Stimulated activated CD4-positive, alpha-beta T cell treated with anti-CD3 and anti-CD28 coated beads, Interleukin-1b, Interleukin-23, amount 100 ng/mL, for 48 hours (primary cell): ENCODE measurements at places on chromosomes 11 and 22.
A peak's percentile ranks its signal among the peaks of the same experiment; 100 is the strongest.

DNA sequence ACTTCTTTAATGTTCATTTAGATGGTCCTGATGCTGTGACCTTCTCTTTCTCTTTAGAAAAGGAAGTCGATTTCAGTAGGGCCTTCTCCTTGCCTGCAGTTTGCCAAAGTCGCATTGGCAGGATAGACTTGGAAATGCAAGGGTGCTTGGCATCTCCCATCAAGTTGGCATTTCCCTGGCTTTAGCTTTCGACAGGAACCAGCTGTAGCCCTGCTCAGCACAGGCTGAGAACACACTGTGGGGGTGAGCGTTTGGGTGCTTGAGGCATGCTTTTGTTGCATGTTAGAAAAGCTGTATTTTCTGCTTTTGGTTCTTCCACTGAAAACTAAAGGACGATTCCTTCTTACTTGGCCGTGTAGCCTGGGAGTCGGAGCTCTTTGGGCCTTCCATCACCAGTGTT is 37.7 kb downstream of the LDLRAD3 start:
- no peak for DNase-seq

GRCh38 chr11:58576887-58577471 is 1.3 kb upstream of the LPXN start:
- DNase-seq, result no peak

GRCh38 chr11:88604260-88604659 is 266.7 kb upstream of the CTSC start:
- no peak for DNase-seq

GRCh38 chr11:68649851-68650555 is 34.3 kb upstream of the GAL start:
- no peak for DNase-seq

- DNase-seq, result no peak
These were observed 758 bp downstream of the MCAM start for GRCh38 chr11:119316016-119316728.

GRCh38 chr11:59187587-59187986 is 15.7 kb downstream of the DTX4 start:
- DNase-seq, result no peak

- DNase-seq, result no peak
These were observed 66.4 kb upstream of the OR4B1 start for GRCh38 chr11:48150213-48150612.

DNA sequence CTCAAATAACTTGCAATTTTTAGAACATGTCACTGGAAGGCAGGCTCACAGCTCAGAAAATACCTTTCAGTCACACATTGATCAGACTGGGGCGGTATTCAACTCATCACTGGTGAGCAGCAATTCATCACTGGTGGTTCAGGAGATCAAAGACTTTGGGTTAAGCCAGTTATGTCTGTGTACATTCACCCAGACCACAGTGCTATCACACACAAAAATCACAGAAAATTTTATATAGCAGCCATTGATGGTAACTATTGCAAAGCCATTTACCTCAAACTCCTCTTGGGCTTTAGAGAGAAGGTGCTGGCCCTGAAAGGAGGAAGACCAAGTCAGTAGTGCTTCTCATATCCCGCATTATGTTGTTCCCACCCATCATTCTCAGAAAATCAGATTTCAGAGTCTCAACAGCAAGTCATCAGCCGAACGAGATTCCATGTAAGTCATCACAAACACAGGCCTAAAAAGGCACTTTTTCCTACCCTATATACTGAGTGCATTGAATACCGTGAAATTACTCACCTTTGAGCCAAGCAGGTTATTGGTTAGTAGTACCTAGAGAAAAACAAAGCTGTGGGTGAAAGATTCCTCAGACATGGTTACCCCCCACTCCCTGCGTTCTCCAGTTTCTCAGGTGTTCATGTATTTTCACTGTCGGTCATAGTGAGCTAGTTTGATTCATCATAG is 14.0 kb upstream of the WDR74 start:
- DNase-seq, result no peak

GRCh38 chr11:40104941-40105550 is 1354.4 kb downstream of the LRRC4C start:
- no peak for DNase-seq

- DNase-seq, result no peak
These were observed 115.9 kb downstream of the NAV2 start for GRCh38 chr11:19828382-19829108.

- DNase-seq, result no peak
These were observed 312.3 kb downstream of the FAT3 start for GRCh38 chr11:92536883-92537282.

DNA sequence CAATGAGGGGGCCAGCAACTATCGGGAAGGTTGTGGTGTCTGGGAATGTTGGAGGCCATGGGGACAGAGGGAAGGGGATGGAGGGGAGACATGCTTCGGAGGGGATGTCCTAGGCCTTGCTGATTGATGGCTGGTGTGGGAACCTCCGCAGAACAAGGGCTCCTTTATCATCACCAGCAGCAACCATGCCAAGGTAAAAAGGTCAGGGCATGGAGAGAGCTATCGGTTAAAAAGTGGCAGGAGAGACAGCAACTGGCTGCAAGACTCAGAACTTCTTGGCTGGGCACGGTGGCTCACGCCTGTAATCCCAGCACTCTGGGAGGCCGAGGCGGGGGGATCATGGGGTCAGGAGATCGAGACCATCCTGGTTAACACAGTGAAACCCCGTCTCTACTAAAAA is 3.0 kb downstream of the GSTT4 start:
- DNase-seq, result no peak

DNA sequence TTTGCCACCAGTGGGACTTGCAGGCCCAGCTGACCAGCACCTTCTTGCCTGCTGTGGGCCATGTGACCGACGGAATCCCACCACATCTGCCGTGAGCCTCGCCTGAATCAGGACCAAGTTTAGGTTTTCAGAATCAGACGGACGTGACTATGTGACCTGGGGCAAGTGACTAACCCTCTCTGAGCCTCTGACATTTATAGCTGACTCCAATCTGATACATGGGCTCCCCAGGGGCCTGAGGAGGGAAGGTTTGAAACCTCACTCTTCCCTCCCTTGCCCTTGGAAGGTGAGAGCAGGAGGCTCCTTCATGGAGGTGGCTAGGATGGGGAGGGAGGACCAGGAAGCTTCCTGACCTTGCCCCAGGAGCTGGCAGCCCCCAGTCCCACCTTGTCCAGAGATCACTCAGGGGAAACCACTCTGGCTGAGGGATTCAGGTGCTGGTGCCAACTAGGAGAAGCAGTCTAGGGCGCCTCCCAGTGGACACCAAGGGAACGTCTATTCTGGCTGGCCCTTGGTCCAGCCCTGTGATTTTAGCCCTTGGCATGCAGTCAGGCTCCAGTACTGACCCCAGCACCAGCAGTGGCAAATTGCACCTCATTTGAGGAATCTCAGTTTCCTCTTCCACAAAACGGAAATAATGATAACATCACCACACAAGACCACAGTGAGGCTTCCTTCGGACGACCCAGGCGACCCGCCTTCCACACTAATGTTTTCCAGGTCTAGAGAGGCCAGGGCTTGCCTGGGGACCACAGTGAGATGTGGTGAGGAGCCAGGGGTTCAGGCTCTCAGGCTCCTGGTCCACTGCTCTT is 47.2 kb upstream of the SYT7 start:
- peak; percentile 34 for DNase-seq

- DNase-seq, result no peak
These were observed 155.7 kb downstream of the CEP164 start for GRCh38 chr11:117483372-117483771.

DNA sequence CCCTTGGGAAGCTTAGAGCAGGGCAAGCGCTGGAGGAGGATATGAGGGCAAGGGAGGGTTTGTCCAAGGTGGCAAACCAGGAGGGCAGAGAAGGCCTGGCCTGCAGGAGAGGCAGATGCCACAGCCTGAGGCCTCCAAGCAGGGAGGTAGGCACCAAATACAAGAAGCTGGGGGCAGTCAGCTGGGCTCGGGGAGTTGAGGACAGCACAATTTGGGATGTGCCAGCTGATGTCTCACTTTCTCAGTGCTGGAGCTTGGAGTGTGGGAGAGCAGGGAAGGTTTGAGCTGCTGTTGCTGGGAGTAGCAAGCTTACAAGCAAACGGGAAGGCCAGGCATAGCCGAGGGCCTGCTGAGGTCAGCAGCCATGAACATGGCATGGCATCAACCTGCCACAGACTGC is 4.0 kb downstream of the ZDHHC24 start:
- DNase-seq, result no peak

DNA sequence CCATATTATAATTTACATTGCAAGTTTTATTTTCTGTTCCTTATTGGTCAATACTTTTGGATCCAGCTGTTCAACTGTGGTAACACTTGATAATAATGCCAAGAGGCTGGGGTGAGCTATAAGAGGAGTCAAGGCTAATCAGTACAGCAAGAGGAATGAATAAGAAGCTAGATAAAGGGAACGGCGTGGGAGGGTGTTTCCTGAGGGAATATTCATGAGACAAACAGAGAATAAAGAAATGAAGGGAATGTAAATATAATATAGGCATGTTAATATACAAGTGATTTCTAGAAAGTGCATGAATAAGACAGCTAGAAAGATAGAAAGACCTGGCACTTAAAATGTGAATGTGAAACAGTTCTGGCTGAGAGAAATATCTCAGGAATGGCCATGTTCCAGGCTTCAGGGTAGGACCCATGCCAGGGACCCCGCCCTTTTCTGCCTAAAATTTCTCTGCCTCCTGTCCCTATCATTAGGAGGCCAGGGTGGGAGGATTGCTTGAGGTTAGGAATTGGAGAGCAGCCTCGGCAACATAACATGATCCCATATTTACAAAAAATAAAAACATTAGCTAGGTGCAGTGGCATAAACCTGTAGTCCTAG is 3.9 kb downstream of the OR51B4 start:
- no peak for DNase-seq

DNA sequence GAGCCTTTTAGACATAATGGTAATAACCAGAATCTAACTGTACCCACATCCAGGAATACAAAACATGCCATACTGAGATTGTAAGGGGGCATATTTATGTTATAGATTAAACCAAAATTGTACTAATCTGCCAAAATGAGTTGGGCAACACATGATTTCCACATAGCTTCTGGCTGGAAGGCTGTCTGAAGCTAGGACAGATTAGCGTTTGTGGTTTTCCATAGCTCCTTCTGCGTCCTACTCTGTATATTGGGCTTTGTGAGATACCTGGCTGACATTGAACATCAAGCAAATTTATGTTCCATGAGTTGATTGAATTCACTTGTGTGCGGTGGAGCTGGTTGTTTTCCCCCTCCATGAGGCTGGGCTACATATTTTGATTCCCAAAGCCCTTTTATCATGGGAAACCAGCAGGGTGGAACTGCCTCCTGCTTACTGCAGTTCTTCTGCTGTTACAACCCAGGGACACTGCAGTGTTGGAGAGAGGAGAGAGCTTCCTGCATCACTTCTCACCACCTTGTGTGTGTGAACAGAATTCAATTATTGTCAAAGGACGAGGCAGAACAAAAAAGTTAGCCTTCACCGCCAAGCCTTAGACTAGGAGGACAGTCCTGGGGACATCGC is 114.9 kb downstream of the C11orf91 start:
- no peak for DNase-seq

- DNase-seq, result no peak
These were observed 17.7 kb downstream of the CD6 start for GRCh38 chr11:60989093-60989650.

GRCh38 chr11:127493330-127494022 is 492.9 kb upstream of the KIRREL3 start:
- DNase-seq, result no peak

DNA sequence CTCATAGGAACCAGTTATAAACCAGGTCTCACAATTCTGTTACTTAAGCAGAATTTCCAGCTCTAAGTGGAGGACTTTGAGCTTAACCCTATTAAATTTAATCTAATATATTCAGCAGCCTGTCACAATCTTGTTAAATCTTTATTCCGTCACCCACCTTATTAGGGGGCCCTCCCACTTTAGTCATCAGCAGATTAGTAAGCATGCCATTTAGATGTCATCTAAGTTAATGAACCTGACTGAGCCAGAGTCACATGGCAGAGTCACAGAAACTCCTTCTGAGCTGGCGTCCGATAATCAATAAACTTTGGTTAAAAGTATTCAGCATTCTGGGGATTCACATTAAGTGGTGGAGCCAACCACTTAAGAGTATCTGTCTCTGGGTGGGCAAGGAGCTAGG is 35.1 kb downstream of the TTC12 start:
- no peak for DNase-seq

- no peak for DNase-seq
These were observed 8.9 kb downstream of the SULT4A1 start for GRCh38 chr22:43853328-43853931.

DNA sequence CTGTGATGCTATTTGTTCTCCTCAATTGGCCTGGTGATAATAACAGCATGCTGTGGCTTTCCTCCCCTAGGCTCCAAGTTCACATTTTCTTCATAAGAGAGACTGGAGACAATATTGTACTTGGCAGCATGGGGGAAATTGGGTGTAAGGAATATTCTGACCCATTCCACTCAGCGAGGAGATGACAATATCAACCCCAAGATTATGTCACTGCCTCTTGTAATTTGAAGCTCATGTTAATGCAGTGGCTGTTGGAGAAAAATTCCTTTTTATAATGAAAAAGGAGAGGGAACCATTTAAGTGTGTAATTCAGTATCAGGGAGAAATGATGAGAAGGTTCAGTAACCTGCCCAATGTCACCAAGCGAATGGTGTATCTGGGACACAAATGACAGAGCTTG is 665.8 kb downstream of the NTM start:
- DNase-seq, result no peak

DNA sequence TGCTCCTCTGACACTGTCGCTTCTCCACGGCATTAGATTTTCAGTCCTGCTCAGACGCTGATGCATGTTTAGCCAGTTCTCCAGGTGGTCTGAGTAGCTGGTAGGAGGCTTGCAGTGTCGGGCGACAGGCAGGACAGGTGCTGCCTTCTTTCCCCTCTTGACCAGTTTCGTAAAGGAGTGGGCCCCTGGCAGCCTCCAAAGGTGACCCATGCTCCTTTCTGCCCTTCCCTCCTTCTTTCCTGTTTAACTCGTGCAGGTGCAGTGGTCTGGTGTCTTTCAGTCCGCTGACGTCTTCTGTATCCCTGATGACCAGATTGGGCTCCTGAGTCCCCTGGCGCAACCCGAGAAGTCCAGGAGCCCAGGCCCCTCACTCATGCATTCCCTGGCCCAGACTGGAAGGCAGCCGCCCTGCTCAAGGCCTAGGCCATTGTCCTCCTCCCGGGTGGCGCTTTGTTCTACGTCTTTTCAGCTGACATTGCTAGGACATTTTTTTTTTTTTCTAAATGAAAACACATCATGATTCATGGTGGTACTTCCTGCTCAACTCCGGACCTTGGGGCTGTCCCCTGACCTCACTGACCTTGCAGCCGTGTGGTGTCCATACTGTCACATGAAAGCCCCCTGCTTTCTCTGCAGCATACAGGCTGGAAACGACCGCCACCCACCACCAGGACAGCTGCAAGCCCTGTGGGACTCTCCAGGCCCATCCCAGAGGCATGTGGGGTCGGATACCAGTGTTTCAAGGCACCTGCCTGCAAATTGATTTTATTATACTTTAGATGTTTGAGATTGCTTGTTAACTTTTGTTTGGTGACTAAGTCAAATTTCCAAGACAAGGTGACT is 25.5 kb upstream of the TXNRD2 start:
- DNase-seq, result no peak

GRCh38 chr11:79377406-79377805 is 63.4 kb downstream of the TENM4 start:
- DNase-seq, result no peak
